NCI-H526 (cell line): ENCODE measurements at places on chromosomes 3 and 15.
A peak's percentile ranks its signal among the peaks of the same experiment; 100 is the strongest.

- DNase-seq, result peak; percentile 79
These were observed 2.8 kb downstream of the ADAMTS17 start for GRCh38 chr15:100338971-100339444.

GRCh38 chr3:112773864-112774263 lies 72.8 kb downstream of the CD200R1L start:
- DNase-seq, result no peak

DNA sequence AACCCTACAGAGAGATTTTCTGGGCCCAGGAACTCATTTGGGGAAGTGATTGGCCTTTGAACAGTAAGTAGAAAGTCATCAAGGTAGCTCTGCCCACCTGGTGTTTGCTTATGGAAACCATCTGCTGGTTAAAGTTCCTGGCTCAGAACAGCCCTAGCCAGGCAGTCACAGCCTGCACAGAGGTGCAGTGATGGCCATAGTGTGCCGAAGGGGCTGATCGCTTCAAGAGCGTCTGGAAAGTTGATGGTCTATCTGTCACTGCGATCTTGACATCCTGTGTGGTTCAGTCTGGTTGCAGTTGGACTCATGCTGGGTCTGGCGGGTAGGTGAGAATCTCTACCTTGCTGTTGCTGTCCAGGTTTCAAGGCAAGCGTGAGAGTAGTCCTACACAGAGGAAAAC lies 151.6 kb downstream of the SLCO3A1 start:
- DNase-seq, result peak; percentile 72

- DNase-seq, result no peak
These were observed 10.7 kb downstream of the EHD4 start for GRCh38 chr15:41961595-41962202.

DNA sequence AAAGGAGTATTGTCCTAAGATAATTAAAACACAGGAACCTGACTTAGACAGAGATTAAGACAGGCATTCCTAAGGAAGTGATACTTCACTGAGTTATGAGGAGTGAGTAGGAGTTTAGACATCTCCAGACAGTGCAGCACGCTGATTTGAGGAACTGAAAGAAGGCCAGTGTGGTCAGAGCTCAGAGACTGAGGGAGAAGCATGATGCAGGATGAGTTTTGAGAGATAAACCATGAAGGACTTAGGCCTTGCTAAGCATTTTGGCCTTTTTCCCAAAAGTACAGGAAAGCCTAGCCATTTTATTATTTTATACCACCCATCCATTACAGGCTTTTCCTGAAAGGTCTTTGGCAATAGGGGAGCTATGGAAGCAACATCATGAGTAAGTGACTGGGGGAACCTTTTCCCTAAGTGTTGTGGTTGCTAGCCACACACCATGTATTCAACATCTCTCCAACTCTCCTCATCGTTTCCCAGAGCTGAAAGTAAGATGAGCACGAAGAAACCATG lies 375.6 kb upstream of the TPRG1 start:
- DNase-seq, result no peak

DNA sequence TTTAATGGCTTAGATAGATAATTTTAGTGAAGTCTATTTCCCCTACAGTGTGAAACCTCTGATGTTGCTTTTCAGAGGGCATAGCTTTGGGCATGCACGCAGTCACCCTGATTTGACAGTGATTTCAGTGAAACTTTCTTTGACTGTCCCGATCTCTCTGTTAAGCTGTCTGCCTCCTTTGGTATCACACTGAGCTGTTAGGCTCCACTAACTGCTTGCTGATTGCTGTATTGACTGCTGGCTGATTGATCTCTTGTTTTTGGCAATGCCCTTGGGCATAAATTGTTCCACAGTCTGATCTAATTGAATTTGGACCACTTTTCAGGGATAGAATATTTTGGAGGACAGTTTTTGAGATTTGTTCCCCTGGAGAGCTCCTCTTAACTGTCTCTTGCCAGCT lies 68.5 kb upstream of the CCDC54 start:
- DNase-seq, result no peak

- no peak for DNase-seq
These were observed 86.2 kb downstream of the FBN1 start for GRCh38 chr15:48559285-48559684.

GRCh38 chr3:8341821-8342247 lies 159.8 kb upstream of the LMCD1 start:
- DNase-seq, result no peak

GRCh38 chr15:64426845-64427465 lies 33.4 kb upstream of the ZNF609 start:
- DNase-seq, result no peak

DNA sequence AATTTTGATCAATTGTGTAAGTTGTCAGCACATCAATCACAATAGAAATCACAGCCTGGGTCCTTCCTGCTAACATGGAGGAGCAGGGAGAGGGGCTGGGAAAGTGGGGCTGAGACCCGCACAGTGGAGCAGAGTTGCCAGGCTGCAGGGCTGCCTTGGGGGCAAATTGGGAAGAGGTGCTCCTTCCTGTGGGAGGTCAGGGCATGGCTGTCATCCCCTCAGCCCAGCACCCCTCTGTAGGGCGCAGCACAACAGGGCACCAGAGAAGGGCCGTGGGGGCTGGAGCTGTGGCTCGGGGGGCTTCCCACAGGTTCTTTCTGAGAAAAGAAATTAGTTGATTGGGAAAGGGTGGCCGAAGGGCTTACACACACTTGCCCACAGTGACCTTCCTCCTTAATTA lies 126.3 kb downstream of the NSMCE3 start:
- no peak for DNase-seq

GRCh38 chr3:190865828-190866227 lies 3.3 kb upstream of the GMNC start:
- no peak for DNase-seq

GRCh38 chr3:94416768-94417167 lies 353.9 kb downstream of the NSUN3 start:
- DNase-seq, result no peak

DNA sequence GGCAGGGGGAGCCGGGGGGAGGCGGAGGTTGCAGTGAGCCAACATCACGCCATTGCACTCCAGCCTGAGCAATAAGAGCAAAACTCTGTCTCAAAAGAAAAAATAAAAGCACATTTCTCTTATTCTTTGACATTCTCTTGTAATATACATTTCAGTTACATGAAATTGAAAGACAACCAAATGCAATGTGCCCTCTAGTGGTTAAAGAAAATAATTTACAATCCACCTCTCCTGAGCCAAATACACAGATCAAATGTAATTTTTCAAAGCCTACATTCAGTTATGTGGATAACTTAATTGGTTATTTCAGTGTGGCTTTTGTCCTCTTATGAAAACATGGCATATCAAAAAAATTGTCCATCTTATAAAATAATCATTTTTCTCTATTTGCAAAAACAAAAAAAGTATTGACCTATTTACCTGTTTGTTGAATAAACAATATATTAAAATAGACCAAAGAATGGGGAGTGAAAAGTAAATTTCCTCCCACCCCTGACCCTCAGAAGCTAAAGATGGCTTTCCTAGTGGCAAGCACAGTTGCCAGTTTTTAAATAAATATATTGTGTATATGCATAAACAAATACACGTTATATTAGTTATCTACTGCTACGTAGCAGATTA lies 14.2 kb upstream of the U2SURP start:
- peak; percentile 67 for DNase-seq

DNA sequence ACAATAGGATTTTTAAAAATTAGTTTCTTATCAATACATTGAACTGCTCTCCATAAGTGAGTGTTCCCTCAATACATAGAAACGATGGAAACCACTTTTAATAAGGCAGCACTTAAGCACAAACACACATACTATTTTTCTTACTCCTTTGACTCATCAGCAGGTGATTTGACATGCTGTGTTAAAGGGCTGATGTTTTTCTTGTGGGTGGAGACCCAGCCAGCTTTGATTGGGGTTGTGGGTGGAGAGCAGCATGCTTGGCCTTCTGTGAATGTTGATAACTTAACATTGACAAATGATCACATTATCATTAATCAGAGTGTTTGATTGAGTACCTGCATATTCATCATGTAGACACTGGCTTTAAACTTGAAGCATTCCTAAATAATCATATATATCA lies 223.0 kb upstream of the DPH6 start:
- no peak for DNase-seq

- no peak for DNase-seq
These were observed 33.6 kb downstream of the ADAMTS17 start for GRCh38 chr15:100308213-100308600.

GRCh38 chr3:171342783-171343420 lies 117.3 kb downstream of the TNIK start:
- DNase-seq, result no peak

DNA sequence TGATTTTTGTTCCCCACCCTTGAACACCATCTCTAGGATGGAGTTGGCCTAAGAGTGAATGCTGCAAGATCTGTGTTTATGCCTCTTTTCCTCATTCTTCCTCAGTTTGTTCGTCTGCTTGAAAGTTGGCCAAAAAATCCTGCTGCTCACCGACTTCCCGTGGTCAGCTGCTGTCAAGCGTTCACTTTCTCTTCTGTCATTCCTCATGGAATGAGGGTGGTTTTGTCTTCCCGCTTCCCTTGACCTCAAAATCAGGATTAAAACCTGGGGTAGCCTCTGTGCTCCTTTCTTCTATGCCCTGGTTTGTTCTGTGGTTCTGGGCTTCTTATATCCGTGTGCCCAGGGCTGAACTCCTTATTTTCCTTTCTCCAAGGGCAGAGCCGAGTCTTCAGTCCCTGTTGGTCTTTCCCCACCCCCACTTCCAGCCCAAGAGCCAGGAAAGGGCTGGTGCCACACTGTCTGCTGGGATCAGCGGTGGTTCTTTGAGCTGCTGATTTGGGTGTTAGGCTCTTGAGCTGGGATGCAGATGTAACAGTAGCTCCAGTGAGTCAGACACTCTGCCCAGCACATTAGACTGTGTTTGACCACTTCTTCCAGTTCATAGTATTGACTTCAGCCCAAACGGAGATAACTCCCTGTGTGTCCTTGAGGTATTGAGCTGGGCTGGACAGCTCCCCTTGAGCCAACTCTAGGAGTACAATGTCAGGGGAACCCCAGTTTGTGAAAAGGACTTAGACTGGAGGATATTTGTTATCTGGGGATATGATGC lies 2.3 kb downstream of the SERF2 start:
- DNase-seq, result no peak

- no peak for DNase-seq
These were observed 191.6 kb downstream of the GREM1 start for GRCh38 chr15:32909431-32909830.

GRCh38 chr15:84035399-84035766 lies 200.2 kb upstream of the GOLGA6L4 start:
- DNase-seq, result peak; percentile 45

DNA sequence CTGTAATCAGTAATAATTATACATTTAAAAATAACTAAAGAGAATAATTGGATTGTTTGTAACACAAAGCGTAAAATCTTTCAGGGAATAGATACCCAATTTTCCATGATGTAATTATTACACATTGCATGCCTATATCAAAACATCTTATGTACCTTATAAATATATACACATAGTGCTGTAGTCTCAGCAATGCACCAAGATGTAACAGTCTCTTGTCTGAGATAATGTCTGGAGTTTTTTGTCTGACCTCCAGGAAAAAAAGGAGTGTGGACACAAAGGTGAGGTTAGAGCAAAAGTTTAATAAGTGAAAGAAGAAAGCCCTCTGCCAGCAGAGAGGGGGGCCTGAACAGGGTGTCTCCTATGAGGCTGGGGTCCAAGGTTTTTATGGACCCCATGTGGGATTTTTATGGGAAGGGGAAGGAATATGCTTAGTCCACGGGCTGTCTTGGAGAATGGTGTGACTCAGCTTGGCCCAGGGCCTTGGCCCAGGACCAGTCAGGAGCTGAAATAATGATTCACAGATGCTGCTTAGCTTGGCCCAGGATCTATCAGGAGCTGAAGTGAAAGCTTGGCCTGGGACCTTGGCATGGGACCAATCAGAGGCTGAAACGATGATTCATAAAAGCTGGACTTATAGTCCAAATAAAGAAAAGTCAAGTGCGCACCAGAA lies 545.0 kb downstream of the ZPLD1 start:
- no peak for DNase-seq

- DNase-seq, result no peak
These were observed 2.3 kb downstream of the CHP1 start for GRCh38 chr15:41233367-41233771.

- DNase-seq, result no peak
These were observed 23.9 kb upstream of the B3GNT5 start for GRCh38 chr3:183229178-183229577.

DNA sequence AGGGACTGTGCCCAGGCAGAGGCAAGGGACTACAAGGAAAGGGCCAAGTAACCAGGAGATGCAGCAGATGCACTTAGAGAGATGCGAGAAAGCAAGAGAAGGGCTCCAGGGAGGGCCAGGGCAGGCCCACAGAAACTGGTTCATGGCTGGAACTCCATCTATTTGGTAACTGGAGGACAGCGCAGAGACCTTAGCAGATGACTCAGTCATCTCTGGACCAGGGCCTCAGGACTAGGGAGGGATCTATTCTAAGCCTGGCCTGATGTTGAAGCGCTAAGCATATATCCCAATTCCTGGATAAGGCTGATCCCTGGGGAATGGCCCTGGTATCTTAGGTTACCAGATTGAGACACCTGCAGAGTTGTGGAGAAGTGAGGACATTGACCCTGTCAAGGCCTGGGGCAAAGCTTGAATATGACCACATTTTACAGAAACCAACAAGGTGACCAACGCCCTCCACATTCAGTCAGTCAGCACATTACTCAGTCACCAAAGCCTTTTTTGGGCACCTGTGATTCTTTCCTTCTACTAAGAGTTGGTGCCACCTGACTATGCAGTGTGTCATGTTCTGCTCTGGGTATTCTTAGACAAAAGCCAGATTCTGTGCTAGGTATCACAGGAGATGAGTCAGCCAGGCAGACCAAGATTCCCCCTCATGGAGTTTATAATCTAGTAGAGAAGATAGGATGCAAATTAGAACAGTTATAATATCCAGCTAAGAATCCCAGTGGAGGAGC lies 68.4 kb upstream of the SLCO3A1 start:
- DNase-seq, result no peak

DNA sequence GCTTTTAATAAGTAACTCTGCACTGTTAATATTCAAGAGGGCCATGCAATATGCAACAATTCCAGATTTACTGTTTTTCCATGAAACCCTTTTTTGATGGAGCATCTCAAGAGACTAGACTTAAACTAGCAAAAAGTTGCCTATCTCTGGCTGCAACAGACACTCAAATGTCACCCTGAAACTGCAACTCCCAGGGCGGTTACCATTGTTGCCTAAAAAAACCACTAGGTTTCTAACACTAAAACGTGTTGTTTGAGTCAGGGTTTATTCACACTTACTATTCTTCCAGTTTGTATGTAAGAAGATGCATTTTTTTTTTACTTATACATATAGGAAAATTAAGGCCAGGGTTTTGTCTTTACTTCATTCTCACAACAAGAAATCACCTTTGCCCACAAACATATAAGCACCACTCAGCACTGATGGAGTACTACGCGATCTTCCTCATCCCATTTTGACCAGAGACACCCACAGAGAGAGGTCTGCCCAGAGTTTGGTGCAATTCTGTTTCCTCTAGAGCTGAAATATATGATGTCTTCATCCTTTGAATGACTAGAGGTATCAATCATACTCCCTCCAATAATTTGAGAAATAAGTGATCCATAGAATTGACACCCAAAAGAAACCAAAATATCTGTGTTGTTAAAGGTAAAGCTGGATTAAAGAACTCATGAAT lies 124.0 kb upstream of the SNTN start:
- no peak for DNase-seq
